ENCODE measurements at places on chromosomes 3 and 15.

DNA sequence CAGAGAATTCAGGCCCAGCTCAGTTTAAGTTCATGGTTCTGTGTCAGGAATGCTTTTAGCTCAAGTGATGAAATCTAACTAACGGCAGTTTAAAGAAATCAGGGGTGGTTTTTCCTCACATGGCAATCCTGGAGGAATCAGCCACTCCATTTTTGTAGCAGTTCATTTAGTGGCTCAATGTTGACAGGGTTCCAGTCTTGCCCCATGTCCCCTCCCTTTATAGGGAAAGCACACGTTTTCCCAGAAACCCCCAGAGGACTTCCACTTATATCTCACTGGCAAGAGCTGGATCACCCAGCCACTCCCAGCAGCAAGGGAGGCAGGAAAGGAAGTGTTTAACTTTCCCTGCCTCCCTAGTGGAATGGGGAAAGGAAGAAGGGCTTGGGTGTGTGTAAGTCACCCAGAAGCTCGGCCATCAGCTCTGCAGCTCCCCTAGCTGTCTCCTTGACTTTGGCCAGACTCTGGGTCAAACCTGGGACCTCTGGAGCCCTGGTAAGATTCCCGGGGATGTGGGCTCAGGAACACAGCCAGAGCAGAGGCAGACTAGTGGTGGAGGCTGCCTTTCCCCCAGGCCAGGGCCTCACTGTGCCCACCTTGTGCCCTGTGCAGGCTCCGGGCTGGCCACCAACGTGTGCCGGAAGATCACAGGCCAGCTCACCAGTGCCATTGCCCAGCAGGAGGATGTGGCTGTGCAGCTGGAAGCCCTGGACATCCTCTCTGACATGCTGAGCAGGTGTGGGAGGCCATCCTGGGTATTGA, 11.3 kb downstream of the CAND2 start:
- DNase-seq, result peak; percentile 11

- DNase-seq, result no peak
Measured at GRCh38 chr3:194447161-194447560, 39.6 kb downstream of the ATP13A3 start.

DNA sequence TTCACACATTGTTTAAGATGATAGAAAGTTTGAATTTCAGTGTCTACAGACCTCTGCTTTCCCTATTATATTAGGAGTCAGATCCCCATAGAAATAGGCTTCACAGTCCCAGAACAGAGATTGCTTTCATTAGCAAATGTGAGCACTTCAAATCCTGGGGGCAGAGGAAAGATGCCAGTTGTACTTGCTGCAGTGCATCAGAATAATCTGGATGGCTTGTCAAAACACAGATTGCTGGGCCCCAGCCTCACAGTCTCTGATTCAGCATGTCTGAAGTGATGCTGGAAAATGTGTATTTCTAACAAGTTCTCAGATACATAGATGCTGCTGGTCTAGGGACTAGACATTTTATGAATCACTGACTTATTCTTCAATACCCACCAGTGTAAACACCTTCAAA, 375.2 kb downstream of the FGF12 start:
- DNase-seq, result no peak

DNA sequence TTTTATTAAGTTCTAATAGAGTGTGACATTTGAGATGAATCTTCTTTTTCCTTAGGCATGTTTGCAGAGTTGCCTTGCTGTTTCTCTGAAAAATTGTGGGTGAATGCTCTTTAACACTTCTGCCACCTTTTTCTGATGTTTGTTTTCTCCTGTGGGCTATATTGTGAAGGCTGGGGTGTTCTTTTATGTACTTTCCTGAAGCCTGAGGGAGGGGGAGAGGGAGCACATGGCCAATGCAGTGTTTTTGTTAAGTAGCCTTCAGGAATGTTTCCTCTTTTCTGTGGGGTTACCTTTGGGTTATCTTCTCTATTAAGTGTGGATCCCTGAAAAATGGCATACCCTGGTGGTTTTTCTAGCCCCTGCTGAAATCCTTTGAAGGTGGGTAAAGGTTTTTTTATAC, 50.2 kb downstream of the CMC1 start:
- DNase-seq, result no peak

GRCh38 chr15:45456212-45457106, 66.1 kb downstream of the SLC30A4 start:
- DNase-seq, result peak; percentile 100

- no peak for DNase-seq
Measured at GRCh38 chr3:151412989-151413388, 28.4 kb upstream of the P2RY12 start.
